ENCODE measurements at places on chromosomes 3 and 15. TPM values are rescaled to one million over a fixed set of nuclear protein-coding genes. Genes with fewer than 3 reads are reported as not detected.
A peak's percentile ranks its signal among the peaks of the same experiment; 100 is the strongest.

LARP6 gene
- 166 TPM for total RNA-seq

CHDH gene
- total RNA-seq, result 3.2 TPM

GOLGA6L7 gene
- total RNA-seq, result not detected

DNA sequence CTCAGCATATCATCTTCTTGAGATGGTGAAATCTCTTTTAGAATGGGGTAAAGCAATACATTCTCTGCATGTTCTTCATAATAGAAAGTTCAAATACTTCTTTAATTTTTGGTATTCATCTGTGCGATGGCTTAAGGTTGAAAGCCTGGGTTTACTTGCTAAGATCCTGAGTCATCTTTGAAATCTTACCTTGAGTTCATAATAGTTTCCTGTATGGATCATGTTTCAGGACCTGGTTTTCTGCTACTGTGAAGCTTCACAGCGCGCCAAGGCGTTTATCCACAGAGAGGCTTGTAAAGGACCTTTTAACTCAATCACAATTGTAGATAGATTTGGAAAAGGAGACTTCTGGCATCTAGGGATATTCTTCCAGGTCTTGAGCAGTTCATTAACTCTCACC, 39.0 kb downstream of the MED12L start:
- H3K4me3 ChIP-seq, result no peak overlapping the region
- H3K36me3 ChIP-seq, result no peaks in the 10 kb centered on the region
- H3K4me1 ChIP-seq, result peaks cover 14% of the 10 kb centered on the region
- DNase-seq, result peak; percentile 71

- DNase-seq, result peak; percentile 95
- no peaks in the 10 kb centered on the region for H3K27me3 ChIP-seq
- H3K4me3 ChIP-seq, result peak overlapping the region; percentile 32
- peak overlapping the region; percentile 78 for H3K27ac ChIP-seq
These were observed 177.7 kb downstream of the THRB start for GRCh38 chr3:24316887-24317383.

DNA sequence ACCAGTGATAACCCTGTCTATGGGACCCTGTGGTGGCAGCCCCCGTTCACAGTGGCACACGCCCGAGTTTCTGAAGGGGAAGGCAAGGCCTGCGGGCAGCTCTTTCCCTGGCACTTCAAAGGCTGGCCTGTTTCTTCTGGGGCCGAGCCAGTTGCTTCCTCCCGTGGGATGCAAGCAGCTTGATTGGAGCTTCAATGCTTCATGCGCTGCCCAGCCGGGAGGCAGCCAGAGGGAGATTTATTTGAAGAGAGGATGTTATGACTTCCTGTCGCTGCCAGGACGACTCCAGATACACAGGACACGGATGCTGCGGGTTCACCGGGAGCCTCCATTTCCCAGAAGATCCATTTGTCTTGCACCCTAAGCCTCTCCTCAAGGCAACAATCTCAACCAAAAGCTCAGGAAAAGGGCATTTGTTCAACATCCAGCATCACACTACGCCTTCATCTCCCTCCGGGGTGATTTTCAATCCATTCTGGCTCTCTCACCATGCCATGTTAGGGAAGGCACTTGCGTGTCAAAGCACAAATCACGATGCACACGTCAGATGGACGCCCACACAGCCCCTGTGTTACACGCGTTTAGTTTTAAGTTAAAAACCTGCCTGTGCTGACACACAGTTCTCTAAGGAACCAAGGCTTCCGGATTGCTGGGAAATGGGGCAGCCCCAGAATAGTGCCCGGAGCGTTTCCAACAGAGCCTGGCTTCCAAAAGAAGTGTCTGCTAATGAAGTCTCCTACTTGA, 330.2 kb downstream of the OCA2 start:
- no peaks in the 10 kb centered on the region for H3K27me3 ChIP-seq
- H3K36me3 ChIP-seq, result no peaks in the 10 kb centered on the region
- no peaks in the 10 kb centered on the region for H3K4me1 ChIP-seq
- H3K4me3 ChIP-seq, result no peak overlapping the region

DNA sequence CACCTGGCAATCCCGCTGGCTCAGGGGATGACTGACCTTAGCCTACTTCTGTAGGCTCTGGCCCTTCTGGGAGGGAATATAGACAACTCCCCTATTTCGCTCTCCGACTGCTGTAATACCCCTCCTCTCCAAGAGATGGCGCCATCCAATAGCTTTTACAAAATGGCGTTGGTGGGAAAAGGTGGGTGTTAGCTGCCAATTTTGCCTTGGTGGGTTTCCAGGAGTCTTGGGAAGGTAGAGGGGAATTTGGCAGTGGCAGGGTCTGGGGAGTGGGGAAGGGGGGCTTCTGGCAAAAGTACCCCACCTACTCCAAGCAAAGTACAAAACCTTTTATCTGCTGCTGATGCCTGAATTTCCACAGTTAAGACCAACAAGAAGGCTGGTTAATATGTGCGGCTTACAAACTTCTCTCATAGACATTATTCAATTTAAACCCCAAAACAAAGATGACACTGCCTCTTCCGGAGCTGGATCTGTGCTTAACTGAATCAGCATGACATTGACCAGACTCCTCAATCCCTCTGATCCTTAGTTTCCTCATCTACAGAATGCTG, 62.1 kb downstream of the RASGRF1 start:
- no peaks in the 10 kb centered on the region for H3K27me3 ChIP-seq
- no peaks in the 10 kb centered on the region for H3K4me1 ChIP-seq
- no peaks in the 10 kb centered on the region for H3K36me3 ChIP-seq
- H3K4me3 ChIP-seq, result no peak overlapping the region

- H3K27ac ChIP-seq, result no peak overlapping the region
- 0 out of 2 replicates have a peak, but pooled peaks cover 4% of the 10 kb centered on the region for H3K36me3 ChIP-seq
- no peaks in the 10 kb centered on the region for H3K4me1 ChIP-seq
These were observed 33.1 kb downstream of the ARIH2 start for GRCh38 chr3:48951764-48952163.

GRCh38 chr3:157241599-157241998, 81.7 kb upstream of the CCNL1 start:
- H3K36me3 ChIP-seq, result no peaks in the 10 kb centered on the region
- H3K4me1 ChIP-seq, result no peaks in the 10 kb centered on the region
- no peak for DNase-seq
- no peak overlapping the region for H3K27ac ChIP-seq
- H3K4me3 ChIP-seq, result no peak overlapping the region

- H3K4me3 ChIP-seq, result no peak overlapping the region
- no peaks in the 10 kb centered on the region for H3K36me3 ChIP-seq
- H3K4me1 ChIP-seq, result no peaks in the 10 kb centered on the region
- no peak for DNase-seq
- H3K27me3 ChIP-seq, result no peaks in the 10 kb centered on the region
These were observed 52.1 kb downstream of the MYO9A start for GRCh38 chr15:72065801-72066200.

- no peaks in the 10 kb centered on the region for H3K36me3 ChIP-seq
- H3K4me3 ChIP-seq, result no peak overlapping the region
- DNase-seq, result peak; percentile 68
- H3K4me1 ChIP-seq, result peaks cover 27% of the 10 kb centered on the region
- peak overlapping the region; percentile 87 for H3K27ac ChIP-seq
These were observed 82.0 kb upstream of the LMOD3 start for GRCh38 chr3:69204315-69204957.

- DNase-seq, result no peak
- no peaks in the 10 kb centered on the region for H3K36me3 ChIP-seq
- H3K27ac ChIP-seq, result no peak overlapping the region
- no peaks in the 10 kb centered on the region for H3K4me1 ChIP-seq
These were observed 211.7 kb upstream of the WNT5A start for GRCh38 chr3:55698831-55699230.

DNA sequence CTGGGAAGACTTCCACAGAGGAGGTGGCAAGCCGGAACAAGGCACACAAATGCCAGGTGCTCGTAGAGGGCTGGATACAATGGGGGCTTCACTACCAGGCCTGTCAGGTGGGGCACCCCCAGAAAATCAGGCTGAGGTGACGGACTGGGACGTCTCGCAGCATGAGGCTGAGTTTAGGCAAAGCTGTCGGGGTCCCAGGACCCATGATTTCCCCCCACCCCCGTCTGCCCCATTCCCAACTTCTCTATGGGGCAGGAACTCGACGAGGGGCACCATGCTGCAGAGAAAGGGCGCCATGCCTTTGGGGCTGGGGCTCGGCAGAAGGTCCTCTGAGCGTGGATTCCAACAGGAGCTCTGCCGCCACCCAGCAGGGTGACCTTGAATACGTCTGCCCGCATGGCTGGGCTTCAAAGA, 65.7 kb upstream of the HES1 start:
- peak overlapping the region; percentile 60 for H3K4me3 ChIP-seq
- DNase-seq, result no peak
- peaks cover 29% of the 10 kb centered on the region for H3K4me1 ChIP-seq
- H3K27ac ChIP-seq, result no peak overlapping the region
- no peaks in the 10 kb centered on the region for H3K27me3 ChIP-seq

GRCh38 chr3:160546727-160547126, 18.6 kb downstream of the KPNA4 start:
- no peaks in the 10 kb centered on the region for H3K4me1 ChIP-seq
- H3K27me3 ChIP-seq, result no peaks in the 10 kb centered on the region
- no peak for DNase-seq
- no peak overlapping the region for H3K27ac ChIP-seq

DNA sequence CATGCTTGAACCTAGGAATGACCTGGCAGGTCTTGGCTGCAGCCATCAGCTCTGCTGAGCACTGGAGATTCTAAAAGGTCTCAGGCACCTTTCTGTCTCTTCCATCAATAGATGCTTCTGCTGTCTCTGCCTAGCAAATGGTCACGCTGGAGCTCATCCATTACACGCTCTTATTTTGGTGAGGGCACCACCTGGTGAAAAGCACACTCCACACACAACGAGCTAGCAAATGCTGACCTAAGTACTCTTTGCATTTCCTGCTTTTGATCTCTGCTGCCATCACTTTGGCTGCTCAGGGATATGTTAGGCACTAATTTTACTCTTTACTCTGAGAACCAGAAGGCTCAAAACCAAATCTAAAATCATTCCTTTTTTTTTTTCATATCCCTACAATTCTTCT, 91.3 kb downstream of the RAB11A start:
- H3K4me1 ChIP-seq, result no peaks in the 10 kb centered on the region
- no peak overlapping the region for H3K4me3 ChIP-seq
- no peaks in the 10 kb centered on the region for H3K27me3 ChIP-seq
- no peaks in the 10 kb centered on the region for H3K36me3 ChIP-seq
- H3K27ac ChIP-seq, result no peak overlapping the region

- H3K36me3 ChIP-seq, result no peaks in the 10 kb centered on the region
- H3K27ac ChIP-seq, result no peak overlapping the region
- peaks cover 20% of the 10 kb centered on the region for H3K4me1 ChIP-seq
- peak; percentile 41 for DNase-seq
- H3K4me3 ChIP-seq, result no peak overlapping the region
- H3K27me3 ChIP-seq, result no peaks in the 10 kb centered on the region
These were observed 51.6 kb downstream of the SLC7A14 start for GRCh38 chr3:170534227-170534626.

DNA sequence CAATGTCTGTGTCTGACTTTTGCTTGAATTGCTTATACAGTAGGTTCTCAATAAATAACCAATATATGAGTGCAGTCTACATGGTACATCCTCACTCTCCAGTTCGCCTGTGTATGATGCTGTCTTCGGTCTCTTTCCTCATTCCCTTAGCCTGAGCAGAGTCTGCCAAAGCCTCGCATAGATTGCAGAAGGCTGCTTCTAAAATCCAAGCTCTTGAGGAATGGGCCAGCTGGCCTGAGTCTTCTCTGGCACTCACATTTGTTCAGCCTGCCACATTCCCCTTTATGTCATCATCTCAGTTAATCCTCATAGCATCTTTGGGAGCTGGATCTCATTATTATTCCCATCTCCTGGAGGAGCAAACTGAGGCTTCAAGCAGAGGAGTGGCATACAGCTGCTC, 27.2 kb upstream of the ADAMTS7 start:
- DNase-seq, result no peak
- no peaks in the 10 kb centered on the region for H3K36me3 ChIP-seq
- no peaks in the 10 kb centered on the region for H3K27me3 ChIP-seq
- no peaks in the 10 kb centered on the region for H3K4me1 ChIP-seq
- no peak overlapping the region for H3K27ac ChIP-seq

GRCh38 chr3:135731546-135731945, 234.0 kb upstream of the PPP2R3A start:
- no peaks in the 10 kb centered on the region for H3K36me3 ChIP-seq
- no peak overlapping the region for H3K4me3 ChIP-seq
- H3K27ac ChIP-seq, result no peak overlapping the region
- DNase-seq, result no peak
- no peaks in the 10 kb centered on the region for H3K27me3 ChIP-seq

DNA sequence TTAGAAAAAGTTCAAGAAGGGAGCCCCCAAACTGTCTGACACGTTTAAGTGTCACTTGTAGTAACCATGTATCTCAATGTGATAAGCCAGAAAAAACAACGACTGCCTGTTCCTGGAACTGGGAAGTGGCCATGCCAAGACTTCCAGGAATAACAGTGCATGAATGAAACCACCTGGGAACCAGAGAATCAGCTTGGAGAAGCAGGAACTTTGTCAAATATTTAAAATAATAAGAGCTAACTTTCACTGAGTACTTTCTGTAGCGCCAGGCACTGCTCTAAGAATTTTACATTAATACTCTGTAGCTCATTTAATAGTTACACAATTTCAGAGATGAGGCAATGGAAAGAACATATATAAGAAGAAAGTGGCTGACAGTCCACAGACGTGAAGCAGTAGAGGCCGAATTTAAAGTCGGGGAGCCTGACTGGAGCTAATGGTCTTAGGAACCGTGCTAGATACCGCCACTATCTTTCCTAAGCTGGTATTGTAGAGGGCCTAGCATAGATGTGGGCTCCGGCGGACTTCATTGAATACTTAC, 876 bp downstream of the PLSCR1 start:
- no peak for DNase-seq
- H3K27me3 ChIP-seq, result no peaks in the 10 kb centered on the region
- H3K4me1 ChIP-seq, result peaks cover 32% of the 10 kb centered on the region
- peak overlapping the region; percentile 92 for H3K4me3 ChIP-seq
- H3K36me3 ChIP-seq, result no peaks in the 10 kb centered on the region

- H3K27ac ChIP-seq, result no peak overlapping the region
- no peaks in the 10 kb centered on the region for H3K27me3 ChIP-seq
- no peaks in the 10 kb centered on the region for H3K36me3 ChIP-seq
- H3K4me3 ChIP-seq, result no peak overlapping the region
These were observed 163.3 kb downstream of the PLCH1 start for GRCh38 chr3:155581579-155581978.

DNA sequence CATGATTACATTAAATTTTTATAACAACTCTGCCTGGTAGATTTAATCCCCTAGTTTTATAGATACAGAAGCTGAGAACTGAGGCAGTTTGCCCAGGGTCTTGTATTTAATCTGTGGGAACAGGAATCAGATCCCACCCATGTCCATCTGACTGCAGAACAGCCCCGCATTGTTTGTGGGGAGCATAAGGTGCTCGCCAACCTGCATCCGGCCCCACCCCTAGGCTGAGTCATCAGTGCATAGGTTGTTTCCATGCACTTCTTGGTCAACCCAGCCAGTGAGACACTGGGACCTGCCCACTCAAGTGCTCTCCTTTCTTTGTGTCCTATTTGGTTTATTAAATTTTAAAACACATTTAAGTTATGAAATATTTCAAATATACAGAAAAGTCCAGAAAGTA, 266.2 kb downstream of the OPA1 start:
- peaks cover 20% of the 10 kb centered on the region for H3K4me1 ChIP-seq
- no peak overlapping the region for H3K4me3 ChIP-seq
- DNase-seq, result peak; percentile 38
- peak overlapping the region; percentile 16 for H3K27ac ChIP-seq
